ENCODE measurements at places on chromosomes 1 and 21. TPM values are rescaled to one million over a fixed set of nuclear protein-coding genes. Genes with fewer than 3 reads are reported as not detected.

- H3K27ac ChIP-seq: no peak overlapping the region
- H3K4me1 ChIP-seq: peaks cover 17% of the 10 kb centered on the region
- DNase-seq: no peak
- H3K4me3 ChIP-seq: peak overlapping the region; percentile 45
- no peaks in the 10 kb centered on the region for H3K27me3 ChIP-seq
- no peaks in the 10 kb centered on the region for H3K36me3 ChIP-seq
Measured at GRCh38 chr1:223714849-223715603, 2.7 kb downstream of the CAPN2 start.

- no peaks in the 10 kb centered on the region for H3K27me3 ChIP-seq
- no peak overlapping the region for H3K27ac ChIP-seq
- H3K4me1 ChIP-seq: no peaks in the 10 kb centered on the region
- no peaks in the 10 kb centered on the region for H3K36me3 ChIP-seq
- no peak overlapping the region for H3K4me3 ChIP-seq
Measured at GRCh38 chr21:44520326-44521300, 19.4 kb downstream of the KRTAP10-1 start.

DNA sequence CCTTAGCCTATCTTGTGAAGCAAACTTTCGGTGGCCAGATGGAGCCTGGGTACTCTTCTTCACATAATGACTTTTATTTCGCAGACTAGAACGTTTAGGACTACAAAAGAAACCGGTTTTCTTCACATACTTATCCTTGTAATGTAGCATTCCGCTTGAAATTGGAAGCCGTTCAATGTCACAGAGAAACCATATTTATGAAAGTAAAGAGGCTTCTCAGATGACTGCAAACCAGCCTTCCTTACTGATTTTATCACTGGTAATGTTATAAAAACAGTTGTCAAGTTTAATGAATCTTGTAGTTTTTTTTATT lies 94.1 kb downstream of the PPIAL4G start:
- H3K4me3 ChIP-seq: peak overlapping the region; percentile 84
- H3K36me3 ChIP-seq: peaks cover 5% of the 10 kb centered on the region
- peak overlapping the region; percentile 93 for H3K27ac ChIP-seq
- H3K4me1 ChIP-seq: peaks cover 34% of the 10 kb centered on the region

- no peak overlapping the region for H3K4me3 ChIP-seq
- no peak for DNase-seq
- H3K27ac ChIP-seq: no peak overlapping the region
- H3K27me3 ChIP-seq: no peaks in the 10 kb centered on the region
- H3K4me1 ChIP-seq: peaks cover 10% of the 10 kb centered on the region
Measured at GRCh38 chr1:61279570-61279969, 197.2 kb downstream of the NFIA start.

- H3K4me1 ChIP-seq: no peaks in the 10 kb centered on the region
- DNase-seq: peak; percentile 3
- peaks cover 3% of the 10 kb centered on the region for H3K36me3 ChIP-seq
- peaks cover 5% of the 10 kb centered on the region for H3K27me3 ChIP-seq
- no peak overlapping the region for H3K27ac ChIP-seq
Measured at GRCh38 chr1:4935807-4936206, 281.4 kb downstream of the AJAP1 start.

- H3K27me3 ChIP-seq: peaks cover 4% of the 10 kb centered on the region
- H3K27ac ChIP-seq: no peak overlapping the region
- peaks cover 12% of the 10 kb centered on the region for H3K36me3 ChIP-seq
- no peak for DNase-seq
Measured at GRCh38 chr1:44101328-44101727, 17.3 kb upstream of the KLF17 start.

DNA sequence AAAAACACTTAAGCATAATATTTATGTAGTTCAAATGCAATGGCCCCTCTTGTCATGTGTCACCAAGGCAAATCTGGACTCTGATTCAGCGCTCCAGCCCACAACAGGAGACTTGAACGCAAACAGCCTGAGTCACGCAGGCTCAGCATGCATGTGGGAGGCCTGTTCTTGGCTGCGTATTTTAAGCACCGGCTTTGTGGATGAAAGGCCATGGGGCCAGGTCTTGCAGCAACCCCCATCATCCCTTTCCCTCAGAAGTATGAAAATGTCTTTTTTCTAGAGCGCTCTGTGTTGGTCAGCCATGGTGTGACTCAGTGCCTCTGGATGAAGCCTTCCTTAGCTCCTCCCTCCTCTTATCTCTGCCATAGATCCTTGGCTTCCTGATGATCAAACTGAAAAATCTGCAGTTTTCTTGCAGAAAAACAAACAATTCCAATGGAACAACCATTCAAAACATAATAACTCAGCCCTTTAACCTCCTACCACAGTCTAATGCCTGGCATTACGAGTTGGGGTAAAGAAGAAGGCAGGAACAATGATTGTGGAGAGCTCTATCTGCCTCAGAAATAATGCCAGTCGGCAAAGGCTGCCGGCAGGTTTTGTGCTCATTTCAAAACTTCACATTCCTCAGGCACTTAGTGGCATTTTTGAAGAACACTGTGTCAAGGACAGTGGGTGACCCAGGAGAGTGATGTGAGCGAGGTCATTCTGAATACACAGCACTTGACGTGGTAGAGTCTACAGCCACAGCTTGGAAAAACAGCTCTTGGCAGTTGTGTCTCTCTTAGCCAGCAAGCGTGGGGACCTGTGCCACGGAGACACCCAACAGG lies 167.5 kb downstream of the CLIC6 start:
- H3K27me3 ChIP-seq: no peaks in the 10 kb centered on the region
- no peaks in the 10 kb centered on the region for H3K36me3 ChIP-seq
- H3K27ac ChIP-seq: no peak overlapping the region
- no peak for DNase-seq
- H3K4me3 ChIP-seq: no peak overlapping the region

- no peak overlapping the region for H3K27ac ChIP-seq
- H3K4me3 ChIP-seq: no peak overlapping the region
- peaks cover 35% of the 10 kb centered on the region for H3K27me3 ChIP-seq
- DNase-seq: no peak
Measured at GRCh38 chr1:34670982-34671381, 83.9 kb upstream of the GJB5 start.

DNA sequence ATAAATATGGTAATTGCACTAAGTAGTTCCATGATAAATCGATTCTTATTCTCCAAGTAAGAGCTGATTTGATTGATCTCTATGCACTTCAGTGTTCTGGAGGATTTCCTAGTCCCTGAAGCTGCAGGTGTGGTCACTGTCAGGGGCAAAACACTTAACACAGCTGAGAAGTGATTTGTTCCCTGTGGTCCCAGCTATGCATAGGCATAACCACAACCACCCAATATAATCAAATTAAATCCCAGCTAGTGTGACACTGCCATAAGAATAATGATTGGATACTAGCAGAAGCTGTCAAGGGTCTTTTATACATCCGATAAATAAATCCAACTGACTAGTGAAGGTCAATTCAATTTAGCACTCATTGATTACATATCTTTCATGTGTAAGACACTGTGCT lies 60.1 kb downstream of the PTGER3 start:
- no peak overlapping the region for H3K27ac ChIP-seq
- peaks cover 7% of the 10 kb centered on the region for H3K27me3 ChIP-seq
- H3K4me1 ChIP-seq: no peaks in the 10 kb centered on the region
- no peak for DNase-seq
- H3K4me3 ChIP-seq: no peak overlapping the region

DNA sequence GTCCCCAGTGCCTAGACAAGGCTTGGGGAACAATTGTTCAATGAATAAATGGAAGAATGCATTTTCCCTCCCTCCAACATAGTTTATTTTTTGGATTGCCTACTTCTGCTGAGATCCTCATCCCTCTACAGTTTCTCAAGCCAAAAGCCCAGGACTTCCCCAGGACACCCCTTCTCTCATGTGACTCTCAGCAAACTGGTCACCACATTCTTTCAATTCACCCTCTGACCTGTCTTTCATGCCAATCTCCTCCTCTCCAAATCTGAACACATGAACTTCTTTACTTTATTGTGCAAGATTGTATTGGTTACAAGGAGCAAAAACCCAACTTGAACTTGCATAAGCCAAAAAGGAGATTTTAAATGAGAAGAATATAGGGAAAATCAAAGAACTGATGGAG lies 103.2 kb upstream of the JUN start:
- no peak overlapping the region for H3K4me3 ChIP-seq
- H3K27me3 ChIP-seq: no peaks in the 10 kb centered on the region
- no peak for DNase-seq
- H3K4me1 ChIP-seq: peaks cover 14% of the 10 kb centered on the region
- no peak overlapping the region for H3K27ac ChIP-seq

- H3K4me1 ChIP-seq: peaks cover 3% of the 10 kb centered on the region
- H3K4me3 ChIP-seq: no peak overlapping the region
- H3K36me3 ChIP-seq: peaks cover 15% of the 10 kb centered on the region
- no peak for DNase-seq
- H3K27ac ChIP-seq: no peak overlapping the region
Measured at GRCh38 chr1:153750026-153750995, 22.5 kb downstream of the INTS3 start.

DNA sequence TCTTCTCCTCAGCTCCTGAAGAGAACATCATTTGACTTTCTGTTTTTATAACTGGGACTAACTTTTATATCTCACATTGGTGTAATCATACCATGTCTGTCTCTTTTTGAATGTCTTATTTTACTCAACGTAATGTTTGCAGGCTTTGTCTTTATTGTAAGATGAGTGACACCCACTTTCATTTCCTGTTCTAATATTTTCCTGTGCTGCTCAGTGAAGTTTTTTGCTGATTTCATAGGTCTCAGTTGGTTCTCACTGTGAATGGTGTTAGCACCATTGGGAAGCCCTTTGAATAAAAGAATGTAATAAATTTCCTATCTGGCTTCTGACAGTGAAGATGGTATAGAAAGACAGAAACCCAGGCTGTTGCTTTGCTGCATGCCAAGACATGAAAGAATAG lies 84.0 kb downstream of the RAVER2 start:
- no peaks in the 10 kb centered on the region for H3K36me3 ChIP-seq
- no peak for DNase-seq
- no peak overlapping the region for H3K27ac ChIP-seq
- no peak overlapping the region for H3K4me3 ChIP-seq
- H3K4me1 ChIP-seq: peaks cover 21% of the 10 kb centered on the region

- H3K4me3 ChIP-seq: no peak overlapping the region
- H3K27me3 ChIP-seq: no peaks in the 10 kb centered on the region
- peaks cover 6% of the 10 kb centered on the region for H3K36me3 ChIP-seq
- no peak for DNase-seq
Measured at GRCh38 chr1:38464071-38464661, 395.4 kb downstream of the RRAGC start.

DNA sequence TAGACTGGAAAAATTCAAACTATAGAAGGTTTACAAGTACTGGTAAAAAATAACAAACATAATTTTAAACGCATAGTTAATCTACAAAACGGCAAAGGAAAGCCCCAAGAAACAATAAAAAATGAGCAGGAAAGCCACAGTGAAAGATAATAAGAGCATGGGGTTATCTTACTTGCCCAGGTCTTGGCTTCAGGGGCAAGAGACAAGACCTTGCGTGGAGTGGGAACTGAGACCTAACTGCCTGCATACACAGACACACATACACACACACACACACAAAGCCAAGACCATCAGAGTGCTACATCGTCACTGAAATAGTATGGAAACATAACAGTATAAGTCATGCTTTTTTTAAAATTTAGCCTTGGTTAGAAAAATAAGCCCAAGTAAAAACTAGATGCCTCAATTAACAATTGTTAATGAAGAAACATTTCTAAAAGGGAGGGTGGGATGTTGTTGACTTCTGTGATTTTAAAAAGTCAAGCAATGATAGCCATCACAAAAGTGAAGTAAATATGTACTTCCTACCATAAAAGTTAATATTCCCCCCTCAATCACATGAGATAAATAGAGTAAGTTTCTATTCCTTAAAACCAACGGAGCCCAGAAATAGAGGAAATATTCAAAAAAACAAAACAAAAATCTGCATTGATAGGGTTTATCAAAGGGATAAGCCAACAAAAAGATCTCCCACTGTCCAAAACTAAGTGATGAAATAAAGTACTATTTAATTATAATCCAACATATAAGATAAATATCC lies 29.4 kb upstream of the CRP start:
- no peak overlapping the region for H3K4me3 ChIP-seq
- no peak overlapping the region for H3K27ac ChIP-seq
- peaks cover 36% of the 10 kb centered on the region for H3K27me3 ChIP-seq
- H3K4me1 ChIP-seq: no peaks in the 10 kb centered on the region

Gene RAB25
- total RNA-seq: not detected

Gene OR14K1
- not detected for total RNA-seq

Gene PRAMEF20
- total RNA-seq: not detected

Gene UBL4B
- total RNA-seq: not detected

Gene ESPN
- total RNA-seq: 1.7 TPM

Measured in neural crest cell (in vitro differentiated cells).